ENCODE measurements at places on chromosomes 13 and 19. TPM values are rescaled to one million over a fixed set of nuclear protein-coding genes. Genes with fewer than 3 reads are reported as not detected.
A peak's percentile ranks its signal among the peaks of the same experiment; 100 is the strongest.

- H3K4me1 ChIP-seq = peaks cover 7% of the 10 kb centered on the region
- H3K27ac ChIP-seq = peak overlapping the region; percentile 4
- no peak for DNase-seq
- H3K4me3 ChIP-seq = no peak overlapping the region
These were observed 36.9 kb downstream of the SYDE1 start for GRCh38 chr19:15144046-15144646.

GRCh38 chr13:49210669-49211068 lies 9.5 kb upstream of the MLNR start:
- H3K27ac ChIP-seq = no peak overlapping the region
- DNase-seq = no peak
- peaks cover 7% of the 10 kb centered on the region for H3K36me3 ChIP-seq
- H3K27me3 ChIP-seq = no peaks in the 10 kb centered on the region

DNA sequence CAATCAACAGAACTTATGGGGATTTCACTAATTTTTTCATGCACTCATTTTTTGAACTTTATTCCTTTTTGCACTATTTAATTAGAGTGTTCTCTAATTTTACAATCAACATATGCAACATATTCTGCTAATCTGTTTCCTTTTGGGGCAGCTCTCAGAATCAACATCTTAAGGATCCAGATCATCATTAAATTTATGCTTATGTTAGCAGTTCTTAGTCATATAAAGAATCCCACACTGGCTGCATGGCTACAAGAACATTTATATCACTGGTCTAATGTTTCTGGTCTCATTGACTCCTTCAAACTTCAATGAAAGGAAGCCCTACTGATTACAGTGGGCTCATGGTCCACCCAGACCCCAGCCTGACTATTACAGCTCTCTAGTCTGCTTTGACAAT lies 245.2 kb downstream of the RBM26 start:
- H3K27ac ChIP-seq = no peak overlapping the region
- H3K36me3 ChIP-seq = no peaks in the 10 kb centered on the region
- H3K27me3 ChIP-seq = peaks cover 15% of the 10 kb centered on the region
- no peak overlapping the region for H3K4me3 ChIP-seq
- DNase-seq = no peak
- H3K4me1 ChIP-seq = no peaks in the 10 kb centered on the region

DNA sequence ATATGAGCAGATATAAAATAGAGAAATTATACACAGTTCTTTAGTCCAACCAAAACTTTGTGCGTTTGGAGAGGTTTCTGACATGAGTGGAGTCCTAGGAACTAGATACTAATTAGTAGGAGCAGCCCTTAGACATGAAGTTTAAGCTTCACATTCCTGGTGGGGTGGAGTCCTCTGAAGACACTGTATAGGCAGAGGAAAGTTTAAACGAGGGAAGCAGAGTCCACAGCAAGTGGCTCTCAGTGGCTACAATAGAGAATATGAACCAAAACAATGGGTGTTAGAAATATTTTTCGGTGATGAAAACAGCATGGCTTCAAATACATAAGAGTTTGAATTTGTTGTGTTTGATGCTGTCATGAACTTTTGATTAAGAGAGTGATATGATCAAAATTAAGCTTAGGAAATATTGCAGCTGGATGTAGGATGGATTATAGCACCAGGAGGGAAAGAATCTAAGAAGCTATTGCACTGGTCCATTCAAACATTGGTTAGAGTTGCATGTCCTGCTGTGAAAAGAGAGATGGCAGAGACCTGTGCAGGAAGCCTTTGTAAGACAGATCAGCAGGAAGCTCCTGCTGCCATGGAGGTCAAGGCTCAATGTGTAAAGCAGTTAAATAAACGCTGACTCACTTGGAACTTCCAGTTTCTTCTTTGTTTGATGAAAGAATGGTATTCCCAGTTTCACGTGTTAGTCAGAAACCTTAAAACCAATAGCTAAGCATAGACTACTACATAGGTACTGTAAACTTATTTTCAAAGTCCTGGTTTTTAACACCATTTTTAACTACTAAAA lies 175.2 kb downstream of the TDRD3 start:
- H3K27ac ChIP-seq = no peak overlapping the region
- H3K36me3 ChIP-seq = peaks cover 40% of the 10 kb centered on the region
- no peak overlapping the region for H3K4me3 ChIP-seq

DNA sequence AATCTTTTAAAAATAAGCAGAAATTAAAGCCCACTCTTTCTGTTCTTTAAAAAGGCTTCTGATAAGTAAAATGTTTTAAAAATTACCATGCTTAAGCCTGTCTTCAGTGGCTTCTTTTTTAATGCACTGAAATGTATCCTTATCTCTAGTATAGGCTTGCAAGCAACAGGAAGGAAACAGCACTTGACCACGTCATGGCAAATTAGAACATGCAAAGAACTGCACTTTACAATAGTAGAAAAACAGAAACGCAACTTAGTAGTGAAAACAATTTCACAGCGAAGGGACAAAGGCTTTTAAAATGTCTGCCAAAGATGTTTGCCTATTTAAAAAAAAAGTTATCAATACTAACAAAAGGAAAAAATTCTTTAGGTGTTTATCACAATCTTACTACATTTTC lies 36.3 kb downstream of the ELF1 start:
- DNase-seq = peak; percentile 60
- peak overlapping the region; percentile 90 for H3K4me3 ChIP-seq
- H3K27ac ChIP-seq = peak overlapping the region; percentile 100
- peaks cover 23% of the 10 kb centered on the region for H3K36me3 ChIP-seq
- no peaks in the 10 kb centered on the region for H3K27me3 ChIP-seq
- peaks cover 55% of the 10 kb centered on the region for H3K4me1 ChIP-seq

DNA sequence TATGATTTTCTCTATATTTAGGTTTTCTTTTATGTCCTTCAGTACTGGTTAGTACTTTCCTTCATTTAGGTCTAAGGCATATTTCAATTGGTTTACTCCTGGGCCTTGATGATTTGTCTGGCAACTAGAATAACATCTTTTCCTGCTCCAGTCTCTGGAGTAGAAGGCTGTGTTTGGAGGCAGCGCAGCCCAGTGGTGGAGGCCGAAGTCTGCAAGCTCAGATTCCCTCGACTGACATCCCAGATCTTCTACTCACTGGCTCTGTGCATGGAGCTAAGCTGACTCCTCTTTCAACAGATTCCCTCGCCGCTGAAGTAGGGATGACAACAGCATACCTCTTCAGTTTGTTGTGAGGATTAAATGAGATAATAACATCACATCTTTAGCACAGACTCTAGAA lies 141.0 kb downstream of the RAP2A start:
- no peak overlapping the region for H3K4me3 ChIP-seq
- H3K27ac ChIP-seq = no peak overlapping the region
- peak; percentile 51 for DNase-seq
- peaks cover 6% of the 10 kb centered on the region for H3K27me3 ChIP-seq
- H3K36me3 ChIP-seq = no peaks in the 10 kb centered on the region
- H3K4me1 ChIP-seq = no peaks in the 10 kb centered on the region

DNA sequence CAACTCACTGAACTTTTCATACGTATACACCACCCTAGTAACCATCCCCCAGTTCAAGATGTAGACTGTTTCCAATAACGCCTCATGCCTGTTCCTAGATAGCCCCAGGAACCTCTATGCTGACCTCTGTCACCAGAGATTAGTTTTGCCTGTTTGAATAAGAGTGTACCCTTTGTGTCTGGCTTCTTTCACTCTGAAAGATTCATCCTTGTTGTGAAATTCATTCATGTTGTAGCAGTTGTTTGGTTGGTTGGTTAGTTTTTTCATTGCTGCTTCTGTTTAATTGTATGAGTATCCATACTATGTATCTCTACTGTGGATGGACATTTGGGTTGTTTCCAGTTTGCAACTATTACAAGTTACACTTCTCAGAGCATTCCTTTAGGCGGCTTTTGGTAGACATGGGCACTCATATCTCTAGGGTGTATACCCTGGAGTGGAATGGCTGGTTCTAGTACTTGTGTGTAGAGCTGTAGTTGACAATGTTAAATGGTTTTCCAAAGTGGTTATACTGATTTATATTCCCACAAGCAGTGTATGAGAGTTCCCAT lies 1.6 kb downstream of the RNASEH2B start:
- peak overlapping the region; percentile 96 for H3K27ac ChIP-seq
- DNase-seq = no peak
- H3K4me1 ChIP-seq = peaks cover 36% of the 10 kb centered on the region
- H3K4me3 ChIP-seq = peak overlapping the region; percentile 94
- peaks cover 3% of the 10 kb centered on the region for H3K36me3 ChIP-seq
- no peaks in the 10 kb centered on the region for H3K27me3 ChIP-seq

DNA sequence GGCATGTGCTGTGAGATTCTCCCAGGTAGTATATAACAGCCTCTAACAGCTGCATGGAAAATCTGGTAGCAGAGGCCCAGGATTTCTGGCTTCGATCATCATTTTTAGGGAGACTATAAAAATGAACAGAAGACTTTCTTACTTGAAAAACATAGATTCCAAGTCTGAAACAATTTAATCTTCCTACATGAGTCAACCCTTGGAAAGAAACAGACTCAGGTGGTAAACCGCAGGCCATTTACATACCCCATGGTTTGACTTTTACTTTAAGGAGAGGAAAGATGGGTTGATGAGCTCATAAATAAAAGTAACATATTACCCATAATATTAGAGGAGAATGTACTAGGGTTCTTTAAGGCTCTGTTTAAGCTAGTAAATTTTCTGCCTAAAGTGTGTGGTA lies 121.6 kb downstream of the CYSLTR2 start:
- no peak for DNase-seq
- H3K4me3 ChIP-seq = no peak overlapping the region
- H3K4me1 ChIP-seq = peaks cover 3% of the 10 kb centered on the region
- H3K36me3 ChIP-seq = no peaks in the 10 kb centered on the region

DNA sequence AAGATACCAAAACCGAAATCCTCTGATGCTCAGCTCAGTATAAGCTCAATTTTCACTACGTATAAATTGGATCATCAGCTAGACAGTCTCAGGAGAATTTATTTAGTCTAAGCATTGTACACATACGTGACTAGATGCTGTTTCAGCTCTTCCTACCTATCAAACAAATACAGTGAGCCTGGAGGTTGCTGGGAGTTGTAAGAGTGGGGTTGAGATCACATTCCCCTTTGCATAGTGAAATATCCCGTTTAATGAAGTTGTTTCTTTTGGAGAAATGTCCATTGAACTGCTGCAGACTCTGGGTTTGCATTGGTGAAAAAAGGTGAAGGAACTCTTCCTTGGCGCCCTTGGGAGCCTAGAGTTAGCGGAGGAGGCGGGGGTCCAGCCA lies 68.9 kb upstream of the GJB6 start:
- H3K4me3 ChIP-seq = no peak overlapping the region
- no peaks in the 10 kb centered on the region for H3K36me3 ChIP-seq
- H3K27ac ChIP-seq = no peak overlapping the region
- H3K27me3 ChIP-seq = peaks cover 26% of the 10 kb centered on the region

GRCh38 chr13:89982407-89983095 lies 1364.9 kb upstream of the MIR17HG start:
- no peaks in the 10 kb centered on the region for H3K4me1 ChIP-seq
- DNase-seq = no peak
- no peaks in the 10 kb centered on the region for H3K36me3 ChIP-seq
- H3K27me3 ChIP-seq = no peaks in the 10 kb centered on the region

GRCh38 chr13:93767917-93768409 lies 541.4 kb downstream of the GPC6 start:
- H3K36me3 ChIP-seq = no peaks in the 10 kb centered on the region
- H3K27me3 ChIP-seq = peaks cover 5% of the 10 kb centered on the region
- H3K4me1 ChIP-seq = no peaks in the 10 kb centered on the region
- DNase-seq = no peak
- no peak overlapping the region for H3K4me3 ChIP-seq
- no peak overlapping the region for H3K27ac ChIP-seq

DNA sequence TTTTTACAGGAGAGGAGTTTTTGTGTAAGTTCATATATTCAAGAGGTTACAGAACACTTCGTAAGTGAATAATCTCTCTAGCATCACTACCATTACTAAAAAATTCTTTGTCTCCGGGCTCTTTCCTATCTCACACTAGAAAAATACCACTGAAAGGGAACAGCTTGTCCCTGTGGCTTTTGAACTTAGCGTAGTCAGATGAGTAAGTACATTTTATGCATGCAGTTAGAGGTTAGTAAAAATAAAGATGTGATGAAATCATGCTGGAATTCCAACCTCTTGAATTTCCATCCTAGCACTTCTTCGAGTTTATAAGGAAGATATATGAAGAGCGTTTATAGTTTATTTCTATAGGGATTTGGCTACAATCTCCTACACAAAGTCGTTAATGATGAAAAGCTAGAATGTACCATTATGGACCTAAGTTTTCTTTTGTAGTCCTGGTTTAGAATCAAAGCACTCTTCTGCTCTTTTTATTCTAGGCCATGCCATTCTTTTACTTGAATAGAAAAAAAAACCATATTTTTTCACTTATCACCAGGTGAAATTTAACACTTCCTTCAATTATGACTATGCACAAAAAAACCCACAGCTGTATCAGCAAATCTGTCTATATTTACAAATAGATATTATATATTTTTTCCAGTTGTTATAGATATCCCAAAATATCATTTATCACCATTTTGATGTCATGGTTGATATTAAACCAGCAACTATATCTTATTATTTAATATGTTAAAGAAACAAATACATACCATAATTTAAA lies 139.9 kb upstream of the PCDH9 start:
- no peaks in the 10 kb centered on the region for H3K4me1 ChIP-seq
- H3K27me3 ChIP-seq = no peaks in the 10 kb centered on the region
- H3K27ac ChIP-seq = no peak overlapping the region
- no peaks in the 10 kb centered on the region for H3K36me3 ChIP-seq
- DNase-seq = no peak
- no peak overlapping the region for H3K4me3 ChIP-seq

DNA sequence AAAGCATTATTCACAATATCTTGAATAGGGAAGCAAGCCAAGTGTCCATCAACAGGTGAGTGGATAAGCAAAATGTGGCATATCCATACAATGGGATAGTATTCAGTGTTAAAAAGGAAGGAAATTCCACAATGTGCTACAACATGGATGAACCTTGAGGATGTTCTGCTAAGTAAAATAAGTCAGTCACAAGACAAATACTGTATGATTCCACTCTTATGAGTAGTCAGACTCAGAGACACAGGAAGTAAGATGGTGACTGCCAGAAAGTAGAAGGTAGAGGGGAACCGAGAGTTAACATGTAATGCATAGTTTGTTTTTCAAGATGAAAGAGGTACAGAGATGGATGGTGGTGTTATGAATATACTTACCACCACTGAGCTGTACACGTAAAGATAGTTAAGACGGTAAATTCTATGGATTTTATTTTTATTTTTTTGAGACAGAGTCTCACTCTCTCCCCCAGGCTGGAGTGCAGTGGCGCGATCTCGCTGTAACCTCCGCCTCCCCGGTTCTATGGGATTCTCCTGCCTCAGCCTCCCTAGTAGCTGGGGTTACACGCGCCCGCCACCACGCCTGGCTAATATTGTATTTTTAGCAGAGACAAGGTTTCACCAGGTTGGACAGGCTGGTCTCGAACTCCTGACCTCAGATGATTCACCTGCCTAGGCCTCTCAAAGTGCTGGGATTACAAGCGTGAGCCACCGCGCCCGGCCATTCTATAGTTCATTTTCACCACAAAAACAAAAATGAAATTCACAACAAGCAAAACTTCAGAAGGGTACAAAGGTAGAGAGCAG lies 1.0 kb upstream of the CHAMP1 start:
- DNase-seq = peak; percentile 72
- H3K27ac ChIP-seq = peak overlapping the region; percentile 100
- peak overlapping the region; percentile 75 for H3K4me3 ChIP-seq
- no peaks in the 10 kb centered on the region for H3K27me3 ChIP-seq

GRCh38 chr13:51192348-51192747 lies 29.9 kb upstream of the FAM124A start:
- peaks cover 5% of the 10 kb centered on the region for H3K4me1 ChIP-seq
- peaks cover 17% of the 10 kb centered on the region for H3K27me3 ChIP-seq
- H3K36me3 ChIP-seq = no peaks in the 10 kb centered on the region
- no peak overlapping the region for H3K27ac ChIP-seq

Gene WDR88
- total RNA-seq = not detected

Gene ADAT3
- 3.4 TPM for total RNA-seq

Gene CLDND2
- 0.72 TPM for total RNA-seq

Gene LYPD5
- 1.3 TPM for total RNA-seq

Gene BEST2
- total RNA-seq = not detected

Gene CBY2
- total RNA-seq = not detected
